ENCODE measurements at places on chromosomes 12 and 14.
A peak's percentile ranks its signal among the peaks of the same experiment; 100 is the strongest.

- peaks cover 90% of the 10 kb centered on the region for H3K27me3 ChIP-seq
- H3K36me3 ChIP-seq = no peaks in the 10 kb centered on the region
- no peak overlapping the region for H3K4me3 ChIP-seq
- no peak overlapping the region for H3K27ac ChIP-seq
Measured at GRCh38 chr12:52257074-52257551, 17.3 kb upstream of the KRT86 start.

GRCh38 chr12:74483057-74483456 is 54.6 kb upstream of the ATXN7L3B start:
- no peaks in the 10 kb centered on the region for H3K27me3 ChIP-seq
- no peak overlapping the region for H3K4me3 ChIP-seq
- no peaks in the 10 kb centered on the region for H3K36me3 ChIP-seq
- DNase-seq = no peak
- H3K27ac ChIP-seq = peak overlapping the region; percentile 21

DNA sequence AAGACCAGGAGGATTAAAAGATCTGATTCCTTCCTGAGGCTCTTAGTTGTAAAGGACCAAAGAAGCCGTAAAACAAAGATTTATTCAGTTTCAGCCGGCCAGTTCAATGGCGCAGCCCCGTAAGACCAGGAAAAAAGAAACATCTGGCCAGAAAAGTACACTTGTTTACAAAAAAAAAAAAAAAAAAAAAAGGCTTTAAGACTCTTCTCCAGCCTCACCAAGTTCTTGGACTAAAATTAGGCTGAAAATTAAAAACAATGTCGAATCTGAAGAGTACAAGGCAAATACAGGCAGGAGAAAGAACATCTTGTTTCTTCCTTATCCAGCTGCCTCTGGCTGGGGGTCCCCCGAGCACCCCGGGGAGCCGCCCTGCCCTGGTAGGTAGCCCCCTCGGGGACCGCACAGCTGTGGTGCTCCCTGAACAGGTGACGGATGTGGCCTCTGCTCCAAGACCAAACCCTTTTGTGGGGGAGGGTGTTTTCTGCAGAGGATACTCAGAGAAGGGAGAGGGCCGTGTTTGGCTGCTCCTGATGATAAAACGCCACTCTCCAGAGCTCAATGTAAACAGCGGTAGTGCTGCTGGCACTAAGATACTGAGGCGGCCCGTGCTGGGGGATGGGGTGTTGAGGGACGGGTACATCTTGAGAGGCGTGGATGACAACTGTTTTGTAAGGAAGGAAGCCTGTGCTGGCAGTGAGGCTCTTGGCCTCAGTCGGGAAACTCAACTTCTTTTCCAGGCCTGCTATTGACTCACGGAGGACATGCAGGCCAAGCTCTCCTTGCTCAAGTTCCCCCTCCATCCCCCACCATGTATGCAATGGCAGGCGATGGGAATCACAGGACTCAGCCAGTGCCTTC is 201.0 kb upstream of the DIO3 start:
- peaks cover 29% of the 10 kb centered on the region for H3K27me3 ChIP-seq
- H3K4me1 ChIP-seq = peaks cover 7% of the 10 kb centered on the region
- DNase-seq = no peak
- H3K36me3 ChIP-seq = no peaks in the 10 kb centered on the region

DNA sequence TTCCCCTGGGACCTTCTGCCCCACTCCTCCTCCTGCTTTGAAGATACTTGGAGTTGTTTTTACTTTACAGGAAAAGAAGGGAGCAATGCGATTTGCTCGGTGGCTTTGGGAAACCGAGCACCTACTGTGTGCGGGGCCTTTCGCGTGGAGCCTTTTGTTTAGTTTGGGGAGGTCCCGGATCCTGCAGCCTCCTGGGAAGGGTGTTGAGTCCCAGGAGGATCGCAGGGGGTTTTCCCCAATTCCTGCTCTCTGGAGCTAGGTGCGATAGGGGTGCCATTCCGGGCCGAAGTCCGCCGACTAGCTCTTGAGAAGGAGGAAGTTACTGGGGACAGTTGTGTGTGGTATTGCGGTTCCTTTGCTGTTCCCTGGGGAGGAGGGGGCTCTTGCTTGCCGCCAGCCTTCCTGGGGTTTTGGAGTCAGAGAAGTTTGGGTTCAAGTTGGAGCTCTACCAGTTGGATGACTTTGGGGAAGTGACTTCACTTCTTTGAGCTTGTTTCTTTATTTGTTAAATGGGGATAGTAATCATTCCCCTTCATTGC is 1.1 kb downstream of the BRI3BP start:
- peak overlapping the region; percentile 87 for H3K4me3 ChIP-seq
- H3K4me1 ChIP-seq = peaks cover 14% of the 10 kb centered on the region
- H3K27ac ChIP-seq = peak overlapping the region; percentile 85
- H3K36me3 ChIP-seq = no peaks in the 10 kb centered on the region
- no peak for DNase-seq
- peaks cover 6% of the 10 kb centered on the region for H3K27me3 ChIP-seq

- no peak overlapping the region for H3K4me3 ChIP-seq
- no peaks in the 10 kb centered on the region for H3K36me3 ChIP-seq
- no peak overlapping the region for H3K27ac ChIP-seq
Measured at GRCh38 chr14:84065811-84066210, 1464.1 kb upstream of the FLRT2 start.

DNA sequence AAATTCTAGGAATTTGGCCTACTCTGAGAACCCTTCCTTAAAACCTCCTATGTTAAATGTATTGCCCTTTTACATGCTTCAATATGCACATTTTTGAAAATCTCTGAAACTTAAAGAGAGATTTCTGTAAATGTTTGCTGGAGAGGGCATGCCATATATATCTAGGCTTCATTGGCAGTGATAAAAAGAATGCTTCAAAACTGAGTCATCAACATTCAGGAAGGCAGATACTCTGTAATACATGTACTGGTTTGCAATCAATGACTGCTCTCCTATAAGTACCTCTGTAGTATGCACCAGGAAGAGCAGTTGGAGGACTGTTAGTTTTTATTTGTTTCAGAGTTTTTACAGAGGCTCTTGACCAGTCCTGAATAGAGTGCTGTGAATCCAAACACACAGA is 739.9 kb downstream of the SLC16A7 start:
- no peak overlapping the region for H3K4me3 ChIP-seq
- peaks cover 5% of the 10 kb centered on the region for H3K4me1 ChIP-seq
- H3K27me3 ChIP-seq = no peaks in the 10 kb centered on the region
- H3K36me3 ChIP-seq = no peaks in the 10 kb centered on the region
- no peak for DNase-seq

GRCh38 chr12:80776706-80777105 is 60.0 kb downstream of the MYF5 start:
- no peaks in the 10 kb centered on the region for H3K4me1 ChIP-seq
- no peak overlapping the region for H3K27ac ChIP-seq
- no peaks in the 10 kb centered on the region for H3K27me3 ChIP-seq
- H3K4me3 ChIP-seq = no peak overlapping the region
- no peaks in the 10 kb centered on the region for H3K36me3 ChIP-seq

Data from progenitor cell of endocrine pancreas (in vitro differentiated cells).